Cardiac fibroblast (primary cell): ENCODE measurements at places on chromosomes 6 and 20.

DNA sequence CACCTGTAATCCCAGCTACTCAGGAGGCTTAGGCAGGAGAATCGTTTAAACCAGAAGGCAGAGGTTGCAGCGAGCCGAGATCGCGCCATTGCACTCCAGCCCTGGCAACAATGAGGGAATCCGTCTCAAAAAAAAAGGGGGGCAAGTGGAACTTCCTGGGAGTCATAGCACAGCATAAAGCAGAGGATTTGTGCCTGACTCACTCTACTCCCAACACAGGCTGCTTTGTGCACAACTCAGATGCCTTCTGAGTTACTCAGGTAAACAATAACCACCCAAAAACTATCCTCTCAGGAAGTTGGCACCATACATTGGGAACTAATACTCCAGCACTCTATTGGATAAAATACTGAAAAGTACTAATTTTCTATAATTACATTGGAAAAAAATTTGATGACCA is 2.5 kb upstream of the TMEM244 start:
- DNase-seq = no peak

DNA sequence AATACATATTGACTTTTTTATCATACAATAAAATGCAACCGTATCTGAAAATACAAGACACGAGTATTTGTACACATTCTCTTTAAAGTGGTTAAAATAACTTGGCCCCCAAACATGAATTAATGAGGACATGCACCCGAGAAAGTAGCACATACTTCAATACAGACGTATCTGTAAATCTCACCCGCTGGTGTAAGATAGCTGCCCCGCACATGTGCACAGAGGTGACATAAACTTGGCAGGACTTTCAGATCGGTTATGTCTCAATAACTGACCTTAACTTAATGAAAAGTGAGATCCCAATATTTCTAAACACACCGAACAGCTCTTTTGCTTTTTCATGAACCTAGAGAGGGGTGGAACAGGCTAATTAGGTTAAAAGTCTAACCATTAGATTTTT is 91.5 kb upstream of the RPS6KA2 start:
- no peak for DNase-seq

DNA sequence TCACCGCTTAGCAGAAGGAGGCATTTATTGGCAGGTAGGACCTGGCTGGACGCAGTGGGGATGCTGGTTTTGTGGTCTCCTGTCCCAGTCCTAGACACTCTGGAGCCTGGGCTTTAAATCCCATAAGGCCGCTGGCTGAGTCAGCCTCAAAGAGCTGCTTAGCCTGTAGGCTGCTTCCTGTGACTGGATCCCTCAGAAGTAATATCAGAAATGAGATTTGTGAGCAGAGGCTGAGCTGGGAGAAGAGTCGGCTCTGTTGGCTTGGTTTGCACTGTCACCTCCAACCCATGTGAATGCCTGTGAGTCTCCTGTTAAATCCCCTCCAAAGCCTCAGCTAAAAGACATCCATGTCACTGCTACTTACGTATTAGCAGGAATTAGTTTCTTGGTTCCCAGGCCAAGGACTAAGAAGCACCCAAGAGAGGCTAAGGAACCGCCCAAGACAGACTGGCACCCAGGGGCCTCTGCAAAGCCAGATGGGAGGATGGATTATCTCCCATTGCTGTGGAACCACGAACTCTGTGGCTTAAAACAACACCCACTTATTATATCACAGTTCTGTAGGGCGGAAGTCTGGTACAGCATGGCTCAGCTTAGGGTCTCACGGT is 289.4 kb downstream of the CDC5L start:
- DNase-seq = no peak

- peak; percentile 36 for DNase-seq
These were observed 3.7 kb downstream of the PRSS16 start for GRCh38 chr6:27251112-27251605.

- no peak for DNase-seq
These were observed at the start of gene LTA for GRCh38 chr6:31572041-31572911. LTA (plus strand) TSS chr6:31572289; CDS start chr6:31572743, 454 bp downstream.

DNA sequence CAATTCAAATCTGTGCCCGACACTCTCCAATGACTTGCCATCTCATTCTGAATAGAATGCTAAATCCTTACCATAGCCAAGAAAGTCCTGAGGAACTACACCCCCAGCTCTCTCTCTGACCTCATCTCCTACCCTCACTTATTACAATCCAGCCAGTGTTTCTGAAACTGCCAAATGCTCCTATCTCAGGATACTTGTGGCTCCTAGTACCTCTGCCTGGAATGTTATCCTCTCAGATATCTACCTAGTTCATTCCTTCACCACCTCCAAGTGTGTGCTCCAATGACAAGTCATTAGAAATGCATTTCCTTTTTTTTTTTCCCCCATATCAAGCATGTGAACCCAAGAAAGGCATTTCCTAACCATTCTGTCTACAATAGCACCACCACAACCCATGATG is 24.4 kb downstream of the ZNF184 start:
- no peak for DNase-seq

GRCh38 chr6:91653076-91653723 is 1066.3 kb upstream of the MAP3K7 start:
- DNase-seq = no peak

- DNase-seq = no peak
These were observed 115.0 kb downstream of the TSHZ2 start for GRCh38 chr20:53087037-53087777.

GRCh38 chr6:144928847-144929246 is 643.7 kb downstream of the UTRN start:
- DNase-seq = no peak

- DNase-seq = peak; percentile 16
These were observed 81.0 kb upstream of the FAM8A1 start for GRCh38 chr6:17519120-17519519.

DNA sequence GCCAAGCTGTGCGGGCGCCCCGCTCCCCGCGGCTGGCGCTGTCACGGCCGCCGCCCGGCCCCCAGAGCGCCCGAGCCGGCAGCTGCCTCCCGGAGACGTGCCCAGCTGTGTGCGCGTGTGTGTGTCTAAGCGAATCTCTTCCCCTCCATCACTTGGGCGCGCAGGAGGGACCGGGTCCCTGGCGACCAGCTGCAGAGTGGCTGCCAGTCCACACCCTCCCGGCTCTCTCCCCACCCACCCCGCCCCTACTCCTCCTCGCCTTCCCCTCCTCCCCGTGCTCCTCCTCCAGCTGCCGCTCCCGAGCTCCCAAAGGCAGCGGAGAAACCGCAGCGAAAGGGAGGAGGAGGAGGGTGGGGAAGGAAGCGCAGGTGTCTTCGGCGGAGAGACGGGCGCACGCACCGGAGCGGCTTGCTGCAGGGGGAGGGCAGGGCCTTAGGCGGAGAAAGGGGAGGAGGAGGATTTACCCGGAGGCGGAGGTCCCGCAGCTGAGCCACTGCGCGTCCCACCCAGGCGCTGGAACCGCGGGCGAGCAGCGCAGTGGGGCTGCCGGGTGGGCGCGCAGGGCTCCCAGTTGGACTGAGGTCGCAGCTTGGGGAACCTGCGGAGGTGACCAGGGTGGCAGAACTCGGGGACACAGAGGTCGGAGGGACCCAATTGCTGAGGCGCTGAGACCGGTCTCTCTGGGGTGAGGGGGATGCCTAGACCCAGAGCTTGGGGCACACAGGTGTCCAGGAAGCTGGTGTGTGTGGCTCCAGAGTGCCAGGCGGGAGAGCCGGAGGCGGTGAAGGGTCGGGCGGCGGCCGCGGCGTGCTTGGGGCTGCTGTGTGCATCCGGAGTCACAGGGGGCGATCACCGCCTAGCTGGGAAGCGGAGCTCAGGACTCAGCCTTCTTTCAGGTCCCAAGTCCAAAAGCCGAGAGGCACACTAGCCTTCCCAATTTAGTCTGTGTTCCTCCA is at the start of gene HS3ST5:
Gene HS3ST5, minus strand, starts transcription at position 198 of the 956 bp plus-strand sequence. CDS start 280,178 bp downstream, outside the sequence.
- peak; percentile 7 for DNase-seq

- peak; percentile 77 for DNase-seq
These were observed 36.3 kb upstream of the SIRT5 start for GRCh38 chr6:13538084-13538483.

DNA sequence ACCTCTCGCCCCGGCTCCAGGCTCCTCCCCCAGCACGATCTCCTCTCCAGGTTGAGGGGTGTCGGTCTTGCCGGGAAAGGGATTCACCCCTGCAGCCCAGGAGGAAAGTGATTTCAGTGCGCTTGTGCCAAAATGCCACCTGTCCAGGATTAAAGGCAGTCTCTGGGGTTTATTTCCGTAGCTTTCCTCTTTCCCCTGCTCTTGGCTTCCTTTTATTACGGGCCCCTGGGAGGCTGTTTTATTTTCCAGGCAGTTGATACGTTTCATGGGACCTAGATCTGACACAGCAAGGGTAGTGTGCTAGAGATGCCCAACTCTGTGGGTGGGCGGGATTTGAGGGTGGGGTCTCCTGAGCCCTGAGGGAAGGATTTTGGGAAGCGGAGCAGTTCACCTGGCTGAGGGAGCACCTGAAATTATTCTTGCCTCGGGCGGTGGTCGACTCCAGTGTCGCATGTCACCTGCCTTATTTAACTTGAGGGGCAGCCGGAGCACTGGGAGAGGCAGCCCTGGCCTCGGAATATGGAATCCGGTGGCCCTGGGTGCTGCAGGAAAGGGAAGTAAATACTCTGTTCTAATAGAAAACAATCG is 9.5 kb upstream of the NKX2-2 start:
- no peak for DNase-seq

GRCh38 chr6:89180112-89180511 is 34.3 kb downstream of the PM20D2 start:
- no peak for DNase-seq

DNA sequence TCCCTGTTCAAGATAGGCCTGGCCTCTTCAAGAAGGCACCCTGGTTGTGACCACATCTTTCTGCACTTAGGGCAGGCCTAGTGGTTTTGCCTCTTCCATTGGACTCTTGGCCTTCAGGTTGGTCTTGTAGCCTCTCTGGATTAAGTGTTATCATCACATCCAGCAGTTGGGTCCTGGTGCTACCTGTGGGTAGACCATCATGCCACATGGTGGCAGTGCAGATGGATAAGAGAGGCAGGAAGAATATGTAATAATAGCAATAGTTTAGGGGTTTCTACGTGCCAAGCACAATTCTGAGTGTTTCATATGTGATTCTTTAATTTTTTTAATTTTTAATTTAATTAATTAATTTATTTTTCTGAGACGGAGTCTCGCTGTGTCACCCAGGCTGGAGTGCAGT is 28.5 kb upstream of the SNRPB2 start:
- no peak for DNase-seq

GRCh38 chr20:45971425-45971674 is 653 bp downstream of the ZNF335 start:
- DNase-seq = no peak

GRCh38 chr6:10000551-10000950 is 414.3 kb downstream of the TFAP2A start:
- no peak for DNase-seq

DNA sequence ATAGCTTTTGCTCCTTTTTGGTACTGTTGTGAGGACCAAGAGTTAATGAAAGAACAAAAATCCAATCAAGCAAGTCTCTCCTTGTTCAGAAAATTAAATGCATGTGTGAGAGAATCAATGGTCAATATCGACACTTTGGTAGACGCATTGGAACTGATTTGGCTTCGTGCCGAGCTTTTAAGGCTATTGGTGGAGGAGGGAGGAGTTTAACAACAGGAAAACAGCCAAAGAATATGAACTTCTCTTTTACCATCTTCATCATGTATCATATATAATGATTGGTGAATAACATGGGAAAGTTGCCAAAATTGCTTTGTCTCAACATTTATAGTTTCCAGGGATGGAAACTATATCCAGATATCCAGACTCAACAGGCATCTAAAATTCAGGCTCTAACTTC is 266.5 kb upstream of the CITED2 start:
- no peak for DNase-seq

- DNase-seq = no peak
These were observed 23.1 kb downstream of the SPAG4 start for GRCh38 chr20:35638751-35639150.
